ENCODE measurements at places on chromosomes 2 and 18. TPM values are rescaled to one million over a fixed set of nuclear protein-coding genes. Genes with fewer than 3 reads are reported as not detected.

- no peak for DNase-seq
Observed at GRCh38 chr18:48351216-48352050, 57.8 kb downstream of the ZBTB7C start.

DNA sequence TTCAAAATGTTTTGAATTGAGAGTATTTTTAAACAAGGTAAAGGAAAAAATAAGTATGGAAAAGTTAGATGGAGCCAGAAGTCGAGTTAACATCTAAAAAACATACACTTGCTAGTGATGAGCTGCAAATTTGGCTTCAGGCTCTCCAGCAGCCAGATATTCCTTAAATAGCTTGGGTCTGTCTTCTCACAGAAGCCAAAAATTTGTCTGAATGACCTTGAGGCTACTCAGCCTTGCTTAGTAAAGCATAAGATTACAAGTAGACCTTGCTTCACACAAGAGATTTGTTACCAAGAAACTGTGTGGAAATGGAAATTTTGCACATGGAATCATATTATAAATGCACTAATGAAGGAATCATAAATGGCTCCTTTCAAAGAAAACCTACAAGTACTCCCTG, 40.8 kb upstream of the GRB14 start:
- DNase-seq: no peak

DNA sequence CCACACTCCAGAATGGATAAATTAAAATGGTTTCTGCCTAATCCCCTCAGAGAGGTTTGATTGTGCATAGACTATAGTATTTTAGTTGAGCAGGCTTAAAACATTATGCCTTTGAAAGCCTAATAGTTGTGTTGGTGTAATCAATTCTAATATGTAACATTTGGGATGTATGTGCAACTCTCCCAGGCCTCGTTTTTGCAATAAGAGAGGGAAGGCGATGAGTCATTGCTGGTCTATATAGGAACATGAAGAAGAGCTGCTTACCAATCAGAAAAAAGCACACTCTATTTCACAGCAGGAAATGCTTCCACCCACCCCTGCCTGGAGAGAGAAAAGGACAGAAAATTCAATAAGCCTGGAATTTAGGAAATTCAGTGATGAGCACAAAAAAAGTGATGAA, 1424.0 kb upstream of the PIK3C3 start:
- no peak for DNase-seq

The CPO gene
- 0.48 TPM for total RNA-seq

The HOXD13 gene
- not detected for total RNA-seq
